Fibroblast of lung (primary cell): ENCODE measurements at places on chromosomes 13 and 19. TPM values are rescaled to one million over a fixed set of nuclear protein-coding genes. Genes with fewer than 3 reads are reported as not detected.

The CYP4F8 gene
- total RNA-seq = not detected in 2 replicates

The RNF17 gene
- total RNA-seq = not detected in 2 replicates

The CCDC70 gene
- not detected in 2 replicates for total RNA-seq

The SGCG gene
- total RNA-seq = 1.5 and 8.5 TPM in 2 replicates

The GPR4 gene
- total RNA-seq = under 0.01 TPM in 1 of 2 replicates, not detected in the other

The TMPRSS9 gene
- total RNA-seq = under 0.01 TPM in 1 of 2 replicates, not detected in the other

The ZNF154 gene
- 3.3 and 6.3 TPM in 2 replicates for total RNA-seq

The CEACAM19 gene
- total RNA-seq = 3.1 and 7.8 TPM in 2 replicates

The ERICH6B gene
- total RNA-seq = not detected in 2 replicates

The SLC6A16 gene
- total RNA-seq = under 0.01 TPM in 2 replicates

The METTL21C gene
- total RNA-seq = 0.17 TPM in 1 of 2 replicates, not detected in the other

The ATG4D gene
- total RNA-seq = 13.4 and 14.9 TPM in 2 replicates

The ZNF222 gene
- 12.1 and 13.0 TPM in 2 replicates for total RNA-seq

The OR7C1 gene
- not detected in 2 replicates for total RNA-seq

The LSR gene
- 0.26 and 0.33 TPM in 2 replicates for total RNA-seq

The CATSPERD gene
- not detected in 2 replicates for total RNA-seq

The FPR2 gene
- not detected in 2 replicates for total RNA-seq

The KCNJ14 gene
- total RNA-seq = 0.26 and 0.50 TPM in 2 replicates

The MYBPC2 gene
- total RNA-seq = under 0.01 and 0.26 TPM in 2 replicates

The ZBTB45 gene
- total RNA-seq = 4.9 and 5.9 TPM in 2 replicates

The LRG1 gene
- not detected in 2 replicates for total RNA-seq

The C19orf38 gene
- 1.0 and 1.3 TPM in 2 replicates for total RNA-seq

The UNC13A gene
- under 0.01 TPM in 2 replicates for total RNA-seq

The KIR2DL4 gene
- not detected in 2 replicates for total RNA-seq

The ZIC5 gene
- total RNA-seq = not detected in 2 replicates

The PPP6R1 gene
- total RNA-seq = 19.3 and 34.0 TPM in 2 replicates

The ZNF296 gene
- total RNA-seq = not detected in 2 replicates

The SHC2 gene
- total RNA-seq = 2.5 and 3.3 TPM in 2 replicates

The WDR88 gene
- total RNA-seq = under 0.01 TPM in 1 of 2 replicates, not detected in the other

The STOML3 gene
- not detected in 2 replicates for total RNA-seq

The CD70 gene
- not detected in 2 replicates for total RNA-seq

The COG3 gene
- total RNA-seq = 32.4 and 37.5 TPM in 2 replicates

The FCER2 gene
- total RNA-seq = not detected in 2 replicates
